Chondrocyte (in vitro differentiated cells): ENCODE measurements at places on chromosomes 2 and 18. TPM values are rescaled to one million over a fixed set of nuclear protein-coding genes. Genes with fewer than 3 reads are reported as not detected.

GRCh38 chr2:192286093-192286701 is 91.5 kb upstream of the TMEFF2 start:
- H3K4me1 ChIP-seq = no peaks in the 10 kb centered on the region
- no peak overlapping the region for H3K27ac ChIP-seq
- H3K36me3 ChIP-seq = no peaks in the 10 kb centered on the region
- H3K4me3 ChIP-seq = no peak overlapping the region
- no peak for DNase-seq

- H3K27me3 ChIP-seq = no peaks in the 10 kb centered on the region
- peaks cover 14% of the 10 kb centered on the region for H3K4me1 ChIP-seq
- DNase-seq = no peak
- peak overlapping the region; percentile 7 for H3K27ac ChIP-seq
- H3K36me3 ChIP-seq = peaks cover 4% of the 10 kb centered on the region
These were observed 6.7 kb upstream of the CERS6 start for GRCh38 chr2:168449419-168449818.

- peaks cover 23% of the 10 kb centered on the region for H3K4me1 ChIP-seq
- peak overlapping the region; percentile 55 for H3K4me3 ChIP-seq
- no peak for DNase-seq
- no peaks in the 10 kb centered on the region for H3K27me3 ChIP-seq
These were observed 77.5 kb upstream of the SERTAD2 start for GRCh38 chr2:64731263-64731643.

The NEURL3 gene
- not detected in 3 replicates for total RNA-seq
